ENCODE measurements at places on chromosomes 1 and 21. TPM values are rescaled to one million over a fixed set of nuclear protein-coding genes. Genes with fewer than 3 reads are reported as not detected.

AGMAT gene
- 0.27 TPM for polyA plus RNA-seq

PROX1 gene
- polyA plus RNA-seq, result 0.18 TPM

F13B gene
- polyA plus RNA-seq, result not detected

CFHR4 gene
- polyA plus RNA-seq, result not detected

DLGAP3 gene
- 0.10 TPM for polyA plus RNA-seq

PDIK1L gene
- 2.6 TPM for polyA plus RNA-seq

GBP6 gene
- 344 TPM for polyA plus RNA-seq

ACOT7 gene
- 39.7 TPM for polyA plus RNA-seq

C1orf185 gene
- not detected for polyA plus RNA-seq

RGS18 gene
- 0.29 TPM for polyA plus RNA-seq

CRNN gene
- 4,198 TPM for polyA plus RNA-seq

NPL gene
- 7.2 TPM for polyA plus RNA-seq

VHLL gene
- not detected for polyA plus RNA-seq

HSD3B2 gene
- not detected for polyA plus RNA-seq

SPRR3 gene
- 18,496 TPM for polyA plus RNA-seq

REN gene
- 0.18 TPM for polyA plus RNA-seq

PDC gene
- polyA plus RNA-seq, result not detected

KCNQ4 gene
- polyA plus RNA-seq, result 1.9 TPM

GOLT1A gene
- 0.81 TPM for polyA plus RNA-seq

CD1E gene
- polyA plus RNA-seq, result 0.16 TPM

SERPINC1 gene
- polyA plus RNA-seq, result 0.06 TPM

CNTN2 gene
- 0.06 TPM for polyA plus RNA-seq

ELAPOR1 gene
- polyA plus RNA-seq, result 0.25 TPM

ATP6V1G3 gene
- not detected for polyA plus RNA-seq

All from esophagus (tissue), 2 donors.